ENCODE measurements at places on chromosomes 2 and 18.

DNA sequence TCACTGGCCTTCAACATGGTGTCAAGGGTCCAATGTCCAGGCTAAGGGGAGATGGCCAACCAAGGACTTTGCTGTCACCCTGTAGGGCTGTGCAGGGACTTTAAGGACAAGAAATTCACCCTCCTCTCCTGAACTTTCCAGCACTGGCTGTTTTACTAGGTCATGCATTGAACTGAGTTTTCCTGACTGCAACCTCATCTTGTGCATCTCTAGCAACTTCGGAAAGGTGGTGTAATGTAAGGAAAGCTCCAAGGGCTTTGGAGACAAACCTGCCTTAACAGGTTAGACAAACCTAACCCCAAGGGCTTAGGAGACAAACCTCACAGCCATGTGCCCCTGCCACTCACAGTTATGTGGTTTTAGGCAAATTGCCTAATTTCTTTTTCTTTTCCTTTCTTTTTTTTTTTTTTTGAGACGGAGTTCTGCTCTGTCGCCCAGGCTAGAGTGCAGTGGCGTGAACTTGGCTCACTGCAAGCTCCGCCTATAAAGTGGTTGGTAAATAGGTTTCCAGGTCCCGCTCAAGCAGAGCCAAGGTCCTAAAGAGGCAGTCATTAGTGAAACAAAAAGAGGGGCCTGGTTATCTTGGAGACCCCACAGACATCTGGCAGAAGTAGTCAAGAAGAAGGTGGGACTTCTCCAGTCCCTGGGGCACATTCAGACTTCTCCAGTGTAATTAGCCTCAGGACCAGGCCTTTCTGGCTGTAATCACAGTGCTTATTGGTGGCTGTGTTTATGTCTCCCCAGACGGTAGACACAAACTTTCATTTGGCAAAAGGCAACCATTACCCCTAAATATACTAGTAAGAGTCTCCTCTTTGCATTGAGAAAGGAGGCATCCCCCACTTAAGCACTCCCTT lies 37.6 kb upstream of the PMAIP1 start:
- DNase-seq = no peak

DNA sequence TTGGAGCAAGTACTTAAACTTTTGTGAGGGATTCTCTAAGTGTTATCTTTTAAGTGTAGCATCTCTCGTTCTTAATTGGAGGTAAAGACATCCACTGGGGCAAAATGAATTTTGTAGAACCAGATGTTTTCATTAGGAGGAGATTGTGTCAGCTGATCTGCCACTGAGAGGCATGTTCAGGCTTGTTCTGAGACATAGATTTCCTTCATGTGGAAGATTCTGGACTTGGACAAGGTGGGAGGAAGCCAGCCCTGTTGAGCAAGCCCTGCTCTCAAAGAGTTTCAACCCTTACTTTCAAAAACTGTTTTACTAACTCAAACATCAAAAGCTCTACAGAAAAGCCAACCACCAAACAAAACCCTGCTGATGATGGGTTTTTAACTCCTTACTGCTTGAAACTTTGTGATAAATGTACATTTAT lies 6.5 kb downstream of the MAP4K4 start:
- DNase-seq = no peak

DNA sequence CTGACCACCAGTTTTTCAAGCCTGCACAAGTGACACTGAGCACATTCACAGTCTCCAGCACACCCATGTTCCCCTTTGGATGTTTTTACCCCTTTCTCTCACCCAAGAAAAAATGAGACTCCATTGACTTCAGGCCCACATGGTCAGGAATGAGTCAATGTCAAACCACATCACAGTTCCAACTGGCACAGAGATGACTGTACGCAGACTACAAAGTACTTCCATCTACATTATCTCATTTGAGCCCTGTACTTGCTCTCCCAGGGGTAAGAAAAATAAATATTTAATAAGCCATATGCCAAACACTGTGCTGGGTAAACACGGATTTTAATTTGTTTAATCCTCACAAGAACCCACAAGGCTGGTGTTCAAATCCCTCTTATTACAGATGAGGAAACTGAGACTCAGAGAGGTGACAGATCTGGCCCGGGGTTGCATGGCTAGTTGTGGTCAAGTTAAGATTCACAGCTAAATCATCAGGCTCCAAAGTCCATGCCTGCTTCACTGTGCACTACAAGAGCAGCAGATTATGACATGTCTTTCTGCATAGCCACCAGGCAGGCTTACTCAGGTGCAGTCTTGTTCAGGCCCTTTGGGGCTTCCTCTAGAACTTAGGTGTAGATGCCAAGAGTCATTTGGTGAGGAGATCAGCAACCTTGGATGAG lies 106.1 kb downstream of the TXNL1 start:
- DNase-seq = no peak

DNA sequence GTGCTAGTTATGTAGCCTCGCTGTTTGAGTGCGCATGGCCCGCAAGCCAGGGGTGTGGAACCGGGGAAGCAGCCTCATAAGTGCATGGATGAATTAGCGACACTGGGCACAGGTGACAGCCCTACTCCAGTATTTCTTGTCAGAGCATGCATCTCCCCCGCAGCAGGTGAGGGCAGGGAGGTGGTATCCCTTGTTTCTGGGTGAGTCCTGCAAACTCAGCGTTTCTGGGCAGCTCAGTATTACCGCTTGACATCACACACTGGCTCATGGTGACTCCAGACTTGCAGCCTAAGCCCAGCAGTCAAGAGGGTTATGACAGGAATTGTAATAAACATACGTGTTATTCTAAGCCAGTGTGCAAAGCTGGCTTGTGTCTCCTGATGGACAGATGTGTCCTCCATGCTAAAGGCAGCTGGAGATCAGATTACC lies 2.5 kb downstream of the CABLES1 start:
- DNase-seq = no peak

DNA sequence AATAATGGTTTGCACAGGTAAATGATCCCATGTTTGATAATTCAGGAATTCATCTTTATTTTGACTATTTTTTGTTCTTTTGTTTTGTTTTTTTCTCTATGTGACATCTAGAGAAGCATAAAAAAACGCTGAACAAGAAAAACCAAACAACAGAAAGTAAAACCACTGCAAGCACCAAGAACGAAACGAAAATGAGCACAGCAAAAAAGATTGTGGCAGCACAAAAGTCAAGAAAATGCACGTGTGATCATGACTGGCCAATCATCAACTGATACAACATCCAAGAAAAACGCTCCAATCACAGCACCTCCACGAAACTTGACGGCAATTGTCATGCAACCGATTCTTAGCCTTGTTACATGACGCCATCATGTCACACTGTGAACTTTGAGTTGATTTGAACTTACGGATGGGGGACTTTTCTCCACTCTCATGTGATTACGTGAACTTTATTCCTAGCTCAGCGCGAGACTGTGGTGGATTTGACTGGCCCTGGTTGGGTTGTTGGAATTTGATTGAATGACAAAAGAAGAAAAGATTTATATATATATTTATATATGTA lies 318.7 kb downstream of the CELF4 start:
- no peak for DNase-seq

DNA sequence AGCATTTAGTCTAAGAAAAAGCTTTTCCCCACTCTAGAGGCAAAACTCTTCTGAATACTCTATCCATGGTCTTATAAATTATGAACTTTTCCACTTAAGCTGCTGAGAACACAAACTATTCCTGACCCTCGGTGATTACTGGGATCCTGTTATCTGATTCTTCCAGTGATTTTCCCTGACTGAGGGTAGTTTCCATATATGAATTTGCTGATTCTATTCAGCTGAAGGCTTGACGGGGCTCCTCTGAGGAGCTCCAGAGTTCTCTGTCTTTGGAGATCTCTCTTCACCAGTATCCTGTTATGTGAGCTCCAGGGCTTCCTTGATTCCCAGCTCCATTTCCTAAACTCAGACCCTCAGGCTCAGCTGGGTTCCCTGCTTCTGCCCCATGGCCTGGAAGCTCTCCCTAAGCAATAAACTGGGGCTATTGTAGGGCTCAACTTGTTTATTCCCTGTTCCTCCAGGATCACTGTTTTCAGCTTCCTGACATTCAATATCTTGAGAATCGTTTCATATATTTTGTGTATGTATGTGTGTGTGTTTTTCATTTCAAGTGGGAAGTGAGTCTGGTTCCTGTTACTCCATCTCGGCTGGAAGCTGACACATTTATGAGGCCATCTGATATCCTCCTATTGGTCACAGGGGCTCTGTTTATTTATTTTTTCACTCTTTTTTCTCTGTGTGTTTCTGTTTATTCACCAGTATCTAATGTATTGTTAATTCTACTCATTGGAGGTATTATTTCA lies 78.2 kb downstream of the ARHGAP28 start:
- DNase-seq = no peak

GRCh38 chr2:166494140-166494624 lies at the start of gene SCN7A:
Gene SCN7A, minus strand, starts transcription at chr2:166494249. Its CDS starts 16,553 bp downstream, at chr2:166477696.
- DNase-seq = no peak

GRCh38 chr2:221374234-221374633 lies 197.9 kb downstream of the EPHA4 start:
- DNase-seq = no peak

- no peak for DNase-seq
These were observed 215.6 kb upstream of the POU3F3 start for GRCh38 chr2:104638190-104638858.

Data from D721Med (cell line).